NCI-H146 (cell line): ENCODE measurements at places on chromosomes 4 and X.

DNA sequence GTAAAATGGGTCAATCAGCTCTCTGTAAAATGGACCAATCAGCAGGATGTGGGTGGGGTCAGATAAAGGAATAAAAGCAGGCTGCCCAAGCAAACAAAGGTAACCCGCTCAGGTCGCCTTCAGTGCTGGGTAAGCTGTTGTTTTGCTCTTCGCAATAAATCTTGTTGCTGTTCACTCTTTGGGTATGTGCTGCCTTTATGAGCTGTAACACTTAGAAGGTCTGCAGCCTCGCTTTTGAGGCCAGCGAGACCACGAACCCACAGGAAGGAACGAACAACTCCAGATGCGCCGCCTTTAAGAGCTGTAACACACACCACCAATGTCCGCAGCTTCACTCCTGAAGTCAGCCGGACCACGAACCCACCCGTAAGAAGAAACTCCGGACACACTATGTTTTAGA, 11.5 kb upstream of the CAMK2D start:
- no peak for DNase-seq

- DNase-seq, result no peak
Measured at GRCh38 chrX:153864101-153864500, 21.9 kb downstream of the L1CAM start.

DNA sequence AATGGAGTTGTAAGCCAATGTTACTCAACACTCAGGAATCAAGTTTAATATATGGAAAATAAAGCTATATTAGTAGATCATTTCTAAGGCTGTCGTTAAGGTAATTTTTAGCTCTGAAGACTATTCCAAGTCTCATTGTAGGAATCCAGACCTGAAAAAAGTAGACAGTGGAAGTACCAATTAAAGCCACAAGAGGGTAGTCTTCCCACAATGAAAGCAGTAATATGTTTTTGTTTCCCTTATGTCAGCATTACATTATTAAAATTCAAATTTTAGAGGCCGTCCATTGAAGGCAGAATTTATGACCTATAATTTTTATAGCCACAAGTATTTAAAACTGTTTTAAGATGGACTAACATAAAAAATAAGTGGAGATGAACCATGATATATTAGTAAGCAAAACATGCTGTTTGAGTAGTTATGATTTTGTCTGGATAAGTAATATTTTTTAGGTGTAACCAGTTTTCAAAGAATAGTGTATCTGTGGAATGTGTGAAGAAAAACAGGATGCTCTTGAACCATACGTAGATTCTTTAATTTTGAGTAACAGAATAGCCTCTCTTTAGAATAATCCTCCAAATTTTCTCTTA, 372.6 kb upstream of the TECRL start:
- DNase-seq, result peak; percentile 11

DNA sequence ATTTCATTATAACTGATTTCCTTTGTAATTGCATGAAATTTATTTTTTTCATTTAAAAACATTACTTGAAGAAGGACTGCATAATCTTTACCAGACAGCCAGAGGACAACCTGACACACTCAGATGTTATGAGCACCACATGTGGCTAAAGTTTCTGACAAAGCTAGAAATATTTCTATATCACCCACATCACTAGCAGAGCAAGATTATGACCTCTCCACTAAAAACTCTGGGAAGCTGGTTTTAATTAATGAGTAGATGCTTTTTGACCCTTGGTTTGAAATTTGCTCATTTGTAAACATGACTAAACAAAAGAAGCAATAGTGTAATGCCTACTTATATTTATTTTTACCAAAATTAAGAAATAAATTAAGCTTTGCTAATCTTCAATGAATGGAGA, 661.5 kb upstream of the EPHA5 start:
- DNase-seq, result no peak

DNA sequence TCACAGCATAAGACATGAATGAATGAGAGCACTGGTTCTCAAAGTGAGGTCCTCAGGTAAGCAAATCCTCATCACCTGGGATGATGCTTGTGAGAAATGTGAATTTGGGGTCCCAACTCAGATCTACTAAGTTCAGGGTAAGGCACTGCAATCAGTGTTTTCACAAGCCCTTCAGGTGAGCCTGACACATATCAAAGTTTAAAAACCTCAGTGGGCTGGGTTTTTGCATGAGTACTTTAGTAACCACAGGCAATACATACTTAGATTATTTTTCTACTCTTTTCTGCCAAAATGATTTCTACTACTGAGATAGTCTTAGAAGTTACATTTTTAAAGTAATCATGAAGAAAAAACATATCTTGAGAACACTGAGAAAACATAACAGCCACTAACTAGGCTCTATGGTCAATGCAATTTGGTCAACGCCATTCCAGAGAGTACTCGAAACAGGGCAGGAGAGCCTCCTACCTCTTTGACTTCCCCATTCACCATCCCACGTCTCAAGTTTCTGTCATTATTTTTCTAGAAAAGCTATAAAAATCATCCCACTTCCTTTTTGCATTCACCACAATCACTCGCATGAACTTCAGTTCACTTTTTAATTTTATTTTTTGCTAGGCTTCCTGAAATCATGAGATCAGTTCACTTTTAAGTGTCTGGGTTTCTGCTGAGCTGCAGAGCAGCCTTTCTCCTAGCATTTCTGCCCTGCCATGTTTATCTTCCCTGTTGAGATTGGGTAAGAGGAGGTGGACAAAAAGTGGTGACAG, 73.8 kb downstream of the MFAP3L start:
- no peak for DNase-seq
